ENCODE measurements at places on chromosomes 6 and 20. TPM values are rescaled to one million over a fixed set of nuclear protein-coding genes. Genes with fewer than 3 reads are reported as not detected.

Gene VSX1
- polyA plus RNA-seq = 1.2 TPM

Gene BHLHE23
- polyA plus RNA-seq = not detected

DNA sequence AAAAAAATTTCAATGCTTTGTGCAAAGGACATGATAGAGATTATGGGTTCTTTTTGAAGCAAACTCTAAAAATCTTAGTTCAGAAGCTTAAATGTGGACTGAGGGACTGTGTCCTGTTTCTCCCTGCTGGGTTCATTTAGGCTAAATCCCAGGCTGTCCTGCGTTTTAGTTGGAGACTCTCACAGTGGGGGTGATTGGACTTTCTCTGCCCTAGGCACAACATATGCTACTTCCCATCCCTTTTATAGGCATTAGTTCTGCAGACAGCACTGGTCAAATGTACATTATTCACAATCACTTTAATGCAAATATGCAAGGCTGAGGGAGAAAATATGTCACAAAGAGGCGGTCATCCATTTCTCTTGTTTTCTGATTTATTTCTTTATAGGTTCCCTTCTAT lies 71.3 kb downstream of the TFAP2B start:
- DNase-seq = no peak

DNA sequence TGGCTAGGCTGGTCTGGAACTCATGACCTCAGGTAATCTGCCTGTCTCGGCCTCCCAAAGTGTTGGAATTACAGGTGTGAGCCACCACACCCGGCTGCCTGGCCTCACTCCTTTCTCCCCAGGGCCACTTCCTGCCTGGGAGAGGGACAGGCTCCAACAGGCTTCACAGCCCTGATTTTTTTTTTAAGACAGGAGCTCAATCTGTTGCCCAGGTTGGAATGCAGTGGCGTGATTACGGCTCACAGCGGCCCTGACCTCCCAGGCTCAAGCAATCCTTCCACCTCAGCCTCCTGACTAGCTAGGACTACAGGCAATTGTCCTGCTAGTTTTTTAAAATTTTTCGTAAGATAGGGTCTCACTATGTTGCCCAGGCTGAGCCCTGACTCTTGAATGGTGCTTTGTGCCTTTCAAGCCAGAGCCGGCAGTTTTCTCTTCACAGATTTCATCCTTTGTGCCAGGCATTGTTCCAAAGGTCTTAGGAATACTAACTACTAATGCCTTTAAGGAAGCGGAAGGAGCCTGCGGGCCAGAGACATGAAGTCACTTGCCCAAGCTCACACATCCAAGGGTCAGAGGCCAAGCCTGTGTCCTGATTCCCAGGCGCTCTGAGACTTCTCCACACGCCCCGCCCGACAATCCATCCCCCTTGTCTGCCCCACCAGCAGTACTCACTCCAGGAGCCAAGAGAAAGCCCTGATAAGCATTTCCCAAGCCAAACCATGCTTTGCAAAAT lies 19.2 kb downstream of the CAPN11 start:
- DNase-seq = no peak

Gene TREM1
- not detected for polyA plus RNA-seq
